ENCODE measurements at places on chromosomes 2 and 18.

DNA sequence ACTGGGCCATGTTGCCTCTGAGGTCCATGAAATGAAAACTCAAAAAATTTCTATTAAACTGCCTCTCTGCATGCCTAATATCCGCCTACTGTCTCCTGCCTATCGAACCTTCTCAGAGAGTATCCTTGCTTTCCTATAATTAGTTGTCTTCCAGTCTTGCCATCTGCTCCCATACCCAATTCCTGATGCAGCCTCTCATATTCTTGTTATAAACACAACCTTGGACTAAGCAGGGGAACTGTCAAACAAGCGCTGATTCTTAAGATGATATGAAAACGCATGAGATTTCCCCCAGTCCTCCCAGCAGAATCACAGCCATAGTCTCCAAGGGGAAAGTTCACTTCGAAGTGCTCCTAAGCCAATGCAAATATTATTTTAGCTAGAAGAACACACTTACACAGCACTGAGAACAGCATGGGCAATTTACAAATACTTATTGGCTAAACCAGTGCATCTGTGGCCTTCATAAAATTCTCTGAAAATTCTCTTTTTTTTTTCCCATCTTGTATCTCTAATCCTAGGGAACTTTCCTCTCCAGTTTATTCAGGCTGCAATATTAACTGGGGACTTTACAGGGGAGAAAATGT, 471.6 kb downstream of the MBD2 start:
- DNase-seq: no peak

DNA sequence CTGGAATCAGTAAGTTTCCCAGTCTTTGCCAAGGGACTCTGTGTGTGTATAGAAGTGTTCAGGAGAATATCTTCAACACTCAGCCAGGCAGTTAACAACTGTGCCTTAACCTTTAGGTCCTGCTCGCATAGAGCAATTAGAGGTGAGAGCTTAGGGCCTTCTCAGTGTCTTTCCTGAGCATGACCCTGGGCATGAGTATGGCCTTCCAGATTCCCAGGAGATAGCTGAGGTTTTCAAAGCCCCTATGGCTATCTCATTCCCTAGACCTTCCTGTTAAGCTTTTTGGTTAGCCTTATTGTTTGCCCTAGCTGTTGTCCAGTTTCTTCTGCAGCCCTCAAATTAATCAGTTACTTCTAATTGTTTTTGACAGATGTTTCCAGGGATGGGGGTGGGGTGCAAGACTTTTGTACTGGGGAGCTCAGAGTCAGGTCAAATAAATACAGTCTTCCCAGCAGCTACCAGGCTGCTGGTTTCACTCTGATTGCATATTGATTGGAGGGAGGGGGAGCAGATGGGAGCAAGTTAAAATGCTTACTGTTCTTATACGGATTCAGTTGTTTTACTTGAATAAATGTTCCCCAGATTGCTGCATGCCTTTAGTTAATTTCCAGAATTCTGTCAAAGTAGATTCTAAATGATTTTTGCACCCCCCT, 23.1 kb downstream of the PDK1 start:
- DNase-seq: no peak

DNA sequence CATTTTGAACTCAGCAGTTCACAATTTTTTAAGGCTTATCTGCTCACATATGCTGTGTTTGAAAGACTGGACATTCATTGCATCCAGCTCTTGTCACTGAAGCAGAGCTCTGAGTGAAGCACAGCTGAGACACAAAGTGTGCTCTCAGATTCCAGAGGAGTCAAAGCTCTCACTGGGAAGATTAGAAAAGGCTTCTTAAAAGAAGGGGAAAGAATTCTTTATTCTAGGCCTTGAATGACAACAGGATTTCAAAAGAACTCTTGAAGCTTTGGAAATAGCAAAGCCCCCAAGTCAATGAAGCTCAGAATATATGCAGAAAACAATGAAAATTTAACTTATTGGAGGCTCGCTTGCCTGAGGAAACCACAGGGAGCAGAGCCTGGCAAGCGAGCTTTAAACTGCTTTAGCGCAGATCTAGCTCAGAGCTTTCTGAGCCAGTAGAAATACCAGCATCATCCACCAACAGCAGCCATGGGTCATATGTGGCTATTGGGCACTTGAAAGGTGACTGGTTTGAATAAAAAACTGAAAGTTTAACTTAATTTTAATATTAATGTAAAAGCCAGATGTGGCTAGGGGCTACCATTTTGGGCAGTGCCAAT, 369.7 kb downstream of the OSR1 start:
- DNase-seq: no peak

DNA sequence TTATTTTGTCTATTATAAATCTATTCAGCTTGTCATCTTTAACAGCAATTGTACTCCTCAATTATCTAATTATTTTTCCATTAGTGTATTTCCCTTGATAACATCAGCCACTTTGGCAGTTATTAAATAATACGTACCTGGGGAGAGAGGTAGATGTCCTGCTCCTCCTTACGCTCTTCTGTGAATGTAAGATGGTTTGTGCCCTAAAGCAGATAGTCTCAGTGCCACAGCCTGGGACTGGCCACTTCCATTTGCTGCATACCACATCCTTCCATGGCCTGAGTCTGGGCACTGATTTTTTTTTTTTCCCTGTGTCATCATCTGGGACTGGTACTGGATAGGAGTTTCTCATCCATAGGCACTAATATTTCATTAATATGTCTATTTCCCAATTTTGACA, 632.4 kb upstream of the LRRTM4 start:
- no peak for DNase-seq

GRCh38 chr2:202932425-202933138, 20.5 kb downstream of the CARF start:
- DNase-seq: no peak
